ENCODE measurements at places on chromosomes 7 and 10.
A peak's percentile ranks its signal among the peaks of the same experiment; 100 is the strongest.

DNA sequence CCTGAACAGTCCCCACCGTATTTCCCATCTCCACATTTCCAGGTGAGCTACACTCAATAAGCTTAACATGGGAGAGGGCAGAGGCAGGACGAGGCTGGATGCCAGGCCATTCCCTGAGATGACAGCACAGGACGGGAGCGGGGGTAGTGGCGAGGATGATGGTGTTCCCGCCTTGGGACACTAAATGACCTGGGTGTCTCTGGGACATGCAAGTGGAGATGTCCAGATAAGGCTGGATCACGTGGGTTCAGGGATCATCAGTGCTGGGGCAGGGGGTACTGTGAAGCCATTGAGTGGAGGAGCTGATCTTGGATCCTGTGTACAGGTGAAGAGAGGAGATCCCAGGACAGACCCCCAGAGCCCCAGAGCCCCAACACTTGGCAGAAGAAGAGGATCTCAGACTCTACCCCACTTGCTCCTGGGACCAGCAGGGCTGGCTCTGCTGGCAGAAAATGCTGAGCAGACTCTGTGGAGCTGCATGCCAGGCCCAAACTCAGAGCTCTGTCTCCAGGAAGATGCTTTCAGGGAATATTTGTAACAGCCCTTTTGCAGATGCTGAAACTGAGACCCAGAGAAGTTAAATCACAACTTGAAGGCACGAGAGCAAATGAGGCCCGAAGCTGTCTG, 29.7 kb upstream of the HSPA12A start:
- DNase-seq = no peak

DNA sequence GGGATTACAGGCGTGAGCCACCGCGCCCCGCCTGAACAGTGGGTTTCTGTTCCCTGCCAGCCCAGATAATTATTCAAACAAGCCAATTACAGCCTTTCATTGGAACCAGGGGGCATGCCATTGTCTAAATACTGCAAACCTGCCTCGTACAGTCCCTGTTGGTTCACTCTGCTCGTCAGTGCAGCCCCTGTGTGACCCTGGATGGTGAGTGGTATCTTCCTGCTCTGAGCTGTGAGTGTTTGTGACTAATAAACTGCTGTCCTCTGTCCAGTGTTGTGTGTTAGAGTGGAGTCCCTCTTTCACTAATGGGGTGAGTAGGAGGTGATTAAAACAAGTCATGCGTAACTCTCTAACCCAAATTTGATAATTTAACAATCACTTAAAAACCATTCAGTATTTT, 176.5 kb upstream of the FAM3C start:
- DNase-seq = no peak

DNA sequence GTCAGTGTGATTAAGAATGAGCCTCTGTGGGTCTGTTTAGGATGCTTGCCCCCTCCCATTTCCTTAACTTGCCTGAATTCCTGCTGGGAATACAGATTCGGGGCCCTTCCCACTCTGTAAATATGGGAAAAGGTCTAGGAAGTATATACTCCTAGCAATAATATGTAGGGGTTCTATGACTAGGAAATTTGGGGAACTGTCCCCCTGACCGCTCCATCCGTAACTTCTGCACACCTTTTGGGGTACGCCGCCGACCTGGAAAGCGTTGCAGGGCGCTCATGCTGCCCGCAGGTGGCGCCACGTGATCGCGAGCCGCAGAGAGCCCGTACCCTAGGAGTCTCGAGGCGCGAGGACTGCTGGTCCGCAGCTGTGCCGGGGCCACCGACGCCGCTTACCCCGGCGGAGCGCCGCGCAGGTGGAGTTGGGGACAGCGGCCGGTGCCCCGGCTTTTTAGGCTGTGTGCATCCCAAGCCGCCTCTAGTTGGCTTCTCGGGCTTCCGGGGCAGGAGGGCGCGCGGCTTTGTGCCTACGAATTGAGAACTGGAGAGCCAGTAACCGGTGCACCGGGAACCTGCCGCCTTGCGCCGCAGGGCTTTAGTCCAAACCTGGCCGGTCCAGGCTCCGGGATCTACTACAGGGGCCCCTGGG, 656 bp upstream of the CNNM2 start:
- peak; percentile 78 for DNase-seq

GRCh38 chr10:49631975-49632374, 18.1 kb downstream of the CHAT start:
- DNase-seq = no peak

DNA sequence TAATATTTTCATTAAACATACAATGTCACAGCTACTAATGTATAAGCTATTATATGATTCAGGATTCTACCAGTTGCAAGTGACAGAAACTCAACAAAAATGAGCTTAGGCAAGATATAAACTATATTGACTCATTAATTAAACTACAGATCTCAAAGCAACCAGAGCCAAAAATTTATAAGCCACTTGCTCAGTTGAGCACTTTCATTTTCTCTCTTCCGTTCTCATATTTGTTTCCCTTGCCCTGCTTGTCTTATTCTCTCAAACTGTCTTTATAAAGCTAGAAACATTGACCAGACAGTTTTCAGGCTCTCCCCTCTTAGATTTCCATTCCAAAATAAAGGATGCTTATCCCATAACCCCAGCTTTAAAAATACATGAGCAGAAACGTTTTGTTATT, 60.2 kb upstream of the DGKB start:
- no peak for DNase-seq

DNA sequence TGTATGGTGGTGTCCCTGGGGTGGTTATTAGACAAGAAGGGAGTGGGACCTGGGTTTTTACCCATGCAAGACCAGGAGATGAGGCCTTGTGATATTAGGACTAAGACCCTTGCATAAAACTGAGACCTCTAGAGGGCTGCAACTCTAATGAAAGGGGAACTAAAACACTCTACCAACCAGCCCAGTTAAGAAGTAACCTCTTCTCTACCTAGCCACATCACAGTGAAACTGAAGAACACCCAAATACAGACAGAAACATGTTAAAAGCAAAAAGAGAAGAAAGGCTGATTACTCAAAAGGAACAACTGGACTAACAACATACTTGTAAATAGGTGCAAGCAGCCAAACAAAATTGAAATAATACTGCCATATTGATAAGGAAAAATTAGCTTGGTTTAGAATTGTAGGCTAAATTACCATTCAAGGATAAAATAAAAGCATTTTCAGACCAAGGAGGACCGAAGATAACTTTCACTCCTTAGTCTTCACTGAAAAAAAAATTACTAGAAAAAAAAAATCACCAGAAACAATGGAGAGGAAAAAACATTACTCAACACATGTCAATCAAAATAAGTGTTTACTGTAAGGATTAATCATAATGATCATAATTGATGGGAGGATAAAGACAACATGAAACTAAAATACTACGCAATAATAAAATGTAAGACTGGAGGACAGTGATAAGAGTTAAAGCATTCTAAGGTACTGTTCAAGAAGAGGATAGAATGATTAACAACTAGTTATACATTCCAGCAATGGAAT, 27.6 kb downstream of the ERLIN1 start:
- DNase-seq = no peak

DNA sequence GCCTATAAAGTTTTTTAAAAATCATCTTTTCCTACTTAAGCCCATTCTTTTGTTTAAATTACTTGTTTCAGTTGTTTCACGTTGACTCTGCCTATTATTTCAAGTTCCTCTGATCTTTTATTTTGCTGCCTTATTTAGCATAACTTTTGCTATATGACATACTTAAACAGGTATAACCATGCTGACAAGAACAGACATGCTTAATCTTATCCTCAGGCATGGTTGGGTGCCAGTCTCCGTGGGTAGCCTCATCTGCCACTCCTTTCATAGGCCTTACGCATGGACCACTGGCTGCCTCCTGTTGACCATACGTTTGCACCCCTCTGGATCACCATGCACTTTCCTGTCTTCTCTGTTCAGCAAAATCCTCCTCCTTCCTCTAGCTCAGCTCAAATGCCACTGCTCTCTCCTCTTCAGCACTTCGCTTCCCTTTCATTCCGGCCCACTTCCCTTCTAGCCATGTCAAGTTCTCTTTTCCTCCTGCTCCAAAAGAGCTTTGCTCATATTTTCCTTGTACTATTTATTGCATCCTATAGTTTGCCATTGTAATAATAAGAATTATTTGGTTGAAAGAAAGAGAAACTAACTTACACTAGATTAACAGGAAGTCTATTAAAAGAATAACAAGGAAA, 10.0 kb upstream of the TSPAN33 start:
- DNase-seq = no peak

Measured in T-helper 2 cell (primary cell).